Cortex of kidney (tissue), 1 donor: ENCODE measurements at places on chromosomes 2 and 18.

DNA sequence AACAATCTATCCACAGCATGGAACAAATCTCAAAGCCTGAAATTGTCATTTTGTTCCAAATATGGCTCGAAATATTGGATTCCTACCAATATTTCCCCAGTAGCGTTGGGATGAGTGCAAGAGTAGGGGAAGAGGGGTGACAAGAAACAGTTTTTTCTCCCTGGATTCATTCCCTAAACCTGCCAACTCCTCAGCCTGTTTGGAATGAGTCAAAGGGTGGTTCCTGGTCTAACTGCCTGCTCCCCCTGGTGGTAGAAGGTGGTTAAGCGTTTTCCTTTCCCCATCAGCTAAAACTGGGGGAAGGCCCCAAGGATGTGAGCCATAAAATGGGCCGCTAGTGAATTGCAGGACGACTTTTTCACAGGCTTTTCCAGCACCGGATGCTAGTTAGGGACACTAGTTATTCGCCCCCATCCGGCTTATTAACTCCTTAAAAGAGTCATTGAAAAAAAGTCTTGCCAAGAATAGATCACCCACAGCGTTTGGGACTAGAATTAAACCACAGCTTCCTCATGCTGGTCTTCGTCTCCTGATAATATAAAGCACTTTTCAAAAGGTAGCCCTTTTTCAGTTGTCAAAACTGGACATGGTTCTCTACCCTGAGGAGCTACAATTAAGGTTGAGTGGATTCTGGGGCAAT lies 72.5 kb downstream of the DHRS9 start:
- DNase-seq, result no peak

DNA sequence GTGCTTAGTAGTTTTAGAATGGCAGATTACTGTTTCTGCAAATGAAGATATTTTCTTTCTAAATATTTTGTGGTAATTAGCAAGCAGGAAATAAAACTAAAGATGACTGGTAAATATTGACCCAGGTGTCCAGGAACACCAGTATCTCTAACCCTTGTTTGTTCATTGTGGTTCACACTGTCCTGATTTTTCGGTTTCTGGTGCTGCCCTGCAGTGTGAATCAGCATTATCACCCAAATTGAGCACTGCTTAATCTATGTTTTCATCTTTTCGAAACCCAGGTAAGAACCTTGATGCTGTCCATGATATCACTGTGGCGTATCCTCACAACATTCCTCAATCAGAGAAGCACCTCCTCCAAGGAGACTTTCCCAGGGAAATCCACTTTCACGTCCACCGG lies 167.4 kb downstream of the CAPN13 start:
- no peak for DNase-seq

DNA sequence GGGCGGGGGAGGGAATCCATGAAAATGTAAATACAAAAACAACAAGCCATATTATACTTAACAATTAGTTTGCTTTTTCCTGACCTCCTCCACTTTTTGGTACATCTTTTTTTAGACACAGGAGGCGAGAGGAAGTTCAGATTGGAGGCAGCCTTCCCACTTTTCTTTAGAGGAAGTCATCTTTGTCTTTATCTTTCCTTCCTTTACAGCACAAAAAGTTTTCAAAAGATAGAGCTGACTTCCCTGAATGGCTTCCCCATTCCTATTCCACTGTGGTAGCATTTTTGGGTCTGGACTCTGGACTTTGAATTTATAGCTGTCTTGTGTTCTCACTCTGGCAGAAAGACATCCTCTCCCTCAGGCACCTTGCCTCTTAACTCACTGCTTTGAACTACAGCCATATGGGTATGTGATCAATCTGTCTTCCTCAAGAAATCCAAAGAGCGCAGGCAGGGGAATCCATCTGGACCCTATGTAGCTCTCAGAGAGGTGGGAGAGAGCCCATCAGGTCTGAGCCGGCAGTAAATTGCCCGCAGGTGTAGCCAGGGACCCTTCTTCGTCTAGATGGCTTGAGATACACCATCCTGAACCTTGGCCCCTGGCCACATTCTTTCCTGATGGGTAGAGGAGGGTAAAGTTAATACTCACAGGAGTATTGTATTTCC lies 101.9 kb downstream of the AQP4 start:
- no peak for DNase-seq

DNA sequence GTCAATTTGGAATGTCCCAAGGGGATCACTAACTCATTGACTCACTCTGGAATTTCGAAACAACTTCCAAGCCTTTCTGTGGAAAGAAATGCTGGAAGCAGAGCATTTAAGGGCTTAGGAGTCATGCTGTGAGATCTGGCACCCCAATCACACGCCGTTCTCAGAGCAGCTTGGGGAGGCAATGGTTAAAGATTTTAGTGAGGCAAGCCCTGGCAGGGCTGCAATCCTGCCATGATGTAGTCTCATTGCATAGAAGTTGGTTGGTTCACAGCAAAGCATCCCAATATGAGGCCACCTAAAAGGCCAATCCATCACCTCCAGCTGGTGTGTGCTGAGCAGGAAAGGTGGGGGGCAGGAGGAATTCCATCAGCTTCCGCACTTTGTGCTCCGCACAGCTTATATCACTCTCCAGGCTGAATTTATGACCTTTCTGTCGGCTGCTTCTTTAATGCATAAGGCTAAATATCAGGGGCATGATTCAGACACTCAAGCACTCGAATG lies 1043.9 kb upstream of the POU3F3 start:
- no peak for DNase-seq

- no peak for DNase-seq
Observed at GRCh38 chr2:33068261-33068660, 121.5 kb downstream of the LTBP1 start.

- DNase-seq, result no peak
Observed at GRCh38 chr2:108938077-108938710, 50.8 kb downstream of the EDAR start.

- DNase-seq, result no peak
Observed at GRCh38 chr18:61827591-61827990, 65.2 kb downstream of the RNF152 start.

GRCh38 chr2:120624738-120625446 lies 110.8 kb upstream of the GLI2 start:
- no peak for DNase-seq
